T follicular helper cell (primary cell): ENCODE measurements at places on chromosomes 3 and 15.

GRCh38 chr15:38651328-38652038, 86.9 kb upstream of the RASGRP1 start:
- DNase-seq: peak; percentile 47

- DNase-seq: no peak
Observed at GRCh38 chr3:36874424-36874823, 70.4 kb downstream of the TRANK1 start.

GRCh38 chr15:77636209-77636608, 3.5 kb upstream of the LINGO1 start:
- no peak for DNase-seq

DNA sequence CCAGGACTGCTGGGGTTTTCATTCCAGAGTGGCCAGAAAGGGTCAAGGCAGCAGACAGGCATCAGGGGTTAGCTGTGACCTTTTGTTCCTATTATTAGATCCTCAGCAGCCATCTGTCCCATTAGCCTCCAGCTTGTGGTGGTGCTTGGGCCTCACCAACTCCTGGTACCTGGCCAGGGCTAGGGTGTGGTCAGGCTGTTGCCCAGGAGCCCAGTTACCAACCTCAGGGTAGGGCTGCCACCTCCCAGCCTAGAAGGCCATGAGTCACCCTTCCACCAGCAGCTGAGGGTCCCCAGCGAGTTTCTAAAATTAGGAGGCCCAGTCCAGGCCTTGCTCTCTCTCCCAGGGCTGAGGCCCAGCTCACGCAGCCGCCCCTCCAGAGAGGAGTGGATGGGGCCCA, 12.2 kb downstream of the TMEM43 start:
- DNase-seq: no peak

GRCh38 chr3:154188846-154189245, 67.7 kb downstream of the ARHGEF26 start:
- no peak for DNase-seq

DNA sequence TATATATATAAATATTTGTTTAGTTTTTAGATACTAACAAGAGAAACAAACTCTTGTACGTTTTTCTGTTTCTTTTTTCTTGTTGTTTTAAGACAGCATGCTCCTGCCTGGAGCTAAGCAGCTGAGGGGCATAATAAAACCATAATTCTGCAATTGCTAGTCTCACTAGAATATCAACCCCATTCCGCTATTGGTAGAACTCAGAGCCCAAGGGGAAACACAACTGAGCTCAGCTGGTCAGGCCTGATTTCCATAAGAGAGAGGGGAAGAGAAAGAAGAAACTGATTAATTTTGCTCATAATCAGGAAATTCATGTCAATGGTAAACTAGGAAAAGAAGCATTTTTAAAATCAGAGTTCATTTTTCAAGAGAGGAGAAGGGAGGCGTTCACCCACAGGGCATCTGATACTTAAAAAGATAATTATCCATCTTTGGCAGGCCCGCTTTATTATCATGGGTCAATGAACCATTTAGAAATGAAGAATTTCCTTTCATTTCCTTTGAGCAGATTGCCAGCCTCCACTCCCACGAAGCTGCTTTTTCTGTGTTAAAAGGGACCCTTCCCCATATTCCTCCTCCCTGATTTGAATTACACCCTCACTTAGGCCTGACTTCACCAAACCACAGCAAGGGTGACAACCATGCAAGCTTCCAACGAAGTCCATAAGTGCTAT, 965.3 kb upstream of the CFAP20DC start:
- DNase-seq: no peak

- no peak for DNase-seq
Observed at GRCh38 chr15:42456971-42457370, 34.0 kb downstream of the ZNF106 start.

- no peak for DNase-seq
Observed at GRCh38 chr15:68311464-68311835, 33.9 kb downstream of the FEM1B start.

- DNase-seq: no peak
Observed at GRCh38 chr3:43597961-43598360, 23.9 kb downstream of the ANO10 start.

- DNase-seq: no peak
Observed at GRCh38 chr3:12471241-12471640, 13.0 kb upstream of the TSEN2 start.

DNA sequence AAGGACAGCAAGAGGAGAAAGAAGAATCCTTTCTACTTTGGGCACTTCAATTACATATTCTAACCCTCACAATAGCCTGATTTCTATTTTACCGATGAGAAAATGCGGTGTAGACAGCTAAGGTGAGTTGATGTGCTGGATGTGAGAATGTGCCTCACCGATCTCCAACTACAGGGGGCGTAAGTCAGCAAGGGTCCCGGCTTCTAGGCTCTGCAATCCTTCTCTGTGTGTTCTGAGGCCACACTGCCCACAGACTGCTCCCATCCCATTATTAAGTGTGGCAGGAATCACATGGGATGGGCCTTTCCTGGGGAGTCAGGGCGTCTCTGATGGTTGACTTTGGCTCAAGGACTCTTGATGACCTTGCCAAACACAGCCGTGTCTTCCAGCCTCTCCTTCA, 23.6 kb upstream of the RPL35A start:
- DNase-seq: no peak

DNA sequence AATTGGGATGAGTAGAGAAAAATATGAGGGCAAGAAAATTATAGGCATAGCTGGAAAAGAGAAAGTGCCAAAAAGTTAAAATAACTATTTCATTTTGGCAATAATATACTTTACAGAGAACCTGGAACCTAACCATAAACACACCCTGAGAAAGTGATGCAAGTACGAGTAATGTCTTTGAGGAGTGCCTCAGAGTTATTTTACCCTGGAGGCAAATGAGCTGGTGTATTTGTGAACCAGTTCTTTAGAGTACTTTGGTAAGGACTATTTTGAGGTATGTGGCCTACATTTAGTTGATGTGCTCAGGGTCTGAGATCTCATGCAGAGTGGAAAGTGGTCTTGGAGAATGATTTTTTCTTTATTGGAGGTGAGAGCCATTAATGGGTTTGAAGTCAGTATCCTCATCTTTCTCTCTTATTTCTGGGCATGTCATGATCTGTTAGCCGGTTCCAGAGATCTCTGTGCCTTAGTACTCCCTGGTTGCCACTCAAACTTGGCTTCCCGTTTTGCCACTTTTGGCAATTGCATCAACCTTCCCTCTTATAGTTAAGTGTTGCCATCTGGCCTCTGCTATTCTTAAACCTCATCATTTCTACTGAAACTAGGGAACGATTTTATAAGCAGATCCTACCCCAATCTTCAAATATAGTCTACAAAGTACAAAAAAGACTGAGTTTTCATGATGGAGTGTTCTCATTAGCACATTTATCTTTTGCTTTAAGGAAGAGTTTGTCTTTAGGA, 145.7 kb downstream of the EPHA6 start:
- no peak for DNase-seq

- DNase-seq: no peak
Observed at GRCh38 chr15:67807141-67807540, 18.2 kb upstream of the SKOR1 start.

GRCh38 chr3:103048068-103048722, 613.4 kb downstream of the ZPLD1 start:
- no peak for DNase-seq

DNA sequence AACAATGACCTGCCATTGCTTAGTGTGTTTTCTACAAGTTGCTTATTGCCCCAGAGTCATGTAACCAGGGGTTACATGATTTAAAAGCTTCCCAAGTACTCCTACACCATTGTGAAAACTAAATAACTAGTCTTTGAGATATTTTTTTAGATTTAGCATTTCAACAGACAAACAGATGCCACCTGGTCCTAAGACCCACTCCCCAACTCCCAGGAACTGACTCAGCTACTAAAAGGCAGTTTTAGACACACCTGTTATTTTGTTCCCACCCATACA, 28.1 kb upstream of the KBTBD12 start:
- DNase-seq: no peak

DNA sequence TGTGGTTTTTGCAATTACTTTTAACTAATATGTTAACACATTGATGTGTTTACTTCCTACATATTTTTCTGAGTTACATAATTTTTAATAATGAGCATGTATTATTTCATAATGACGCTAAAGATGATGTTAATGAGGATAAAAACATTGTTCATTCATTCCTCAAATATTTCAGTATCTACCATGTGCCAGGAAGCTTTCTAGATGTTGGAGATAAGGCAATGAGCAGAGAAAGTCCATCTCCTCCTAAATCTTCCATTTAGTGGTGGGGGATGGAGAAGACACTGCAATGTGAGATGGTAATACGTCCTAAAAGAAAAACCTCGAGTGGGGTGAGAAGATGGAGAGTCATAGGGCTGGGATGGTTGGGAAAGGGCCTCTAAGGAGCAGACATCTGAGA, 132.7 kb downstream of the MYLK start:
- no peak for DNase-seq

- no peak for DNase-seq
Observed at GRCh38 chr3:44013967-44014366, 227.7 kb upstream of the TOPAZ1 start.

DNA sequence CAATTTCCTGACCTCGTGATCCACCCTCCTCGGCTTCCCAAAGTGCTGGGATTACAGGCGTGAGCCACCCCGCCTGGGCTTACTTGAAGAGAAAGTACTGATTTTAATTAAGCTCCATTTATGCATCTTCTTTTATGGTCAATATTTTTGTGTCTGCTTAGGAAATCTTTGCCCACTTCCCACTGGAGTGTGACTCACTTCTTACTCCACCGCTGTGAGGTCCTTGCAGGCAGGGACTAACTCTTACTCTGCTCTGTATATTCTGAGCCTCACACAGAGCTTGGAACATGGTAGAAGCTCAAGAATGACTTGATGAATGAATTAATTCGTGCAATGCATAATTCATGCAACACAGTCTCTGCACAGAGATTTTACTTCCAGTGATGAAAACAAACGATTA, 2.9 kb upstream of the TM4SF19 start:
- no peak for DNase-seq

DNA sequence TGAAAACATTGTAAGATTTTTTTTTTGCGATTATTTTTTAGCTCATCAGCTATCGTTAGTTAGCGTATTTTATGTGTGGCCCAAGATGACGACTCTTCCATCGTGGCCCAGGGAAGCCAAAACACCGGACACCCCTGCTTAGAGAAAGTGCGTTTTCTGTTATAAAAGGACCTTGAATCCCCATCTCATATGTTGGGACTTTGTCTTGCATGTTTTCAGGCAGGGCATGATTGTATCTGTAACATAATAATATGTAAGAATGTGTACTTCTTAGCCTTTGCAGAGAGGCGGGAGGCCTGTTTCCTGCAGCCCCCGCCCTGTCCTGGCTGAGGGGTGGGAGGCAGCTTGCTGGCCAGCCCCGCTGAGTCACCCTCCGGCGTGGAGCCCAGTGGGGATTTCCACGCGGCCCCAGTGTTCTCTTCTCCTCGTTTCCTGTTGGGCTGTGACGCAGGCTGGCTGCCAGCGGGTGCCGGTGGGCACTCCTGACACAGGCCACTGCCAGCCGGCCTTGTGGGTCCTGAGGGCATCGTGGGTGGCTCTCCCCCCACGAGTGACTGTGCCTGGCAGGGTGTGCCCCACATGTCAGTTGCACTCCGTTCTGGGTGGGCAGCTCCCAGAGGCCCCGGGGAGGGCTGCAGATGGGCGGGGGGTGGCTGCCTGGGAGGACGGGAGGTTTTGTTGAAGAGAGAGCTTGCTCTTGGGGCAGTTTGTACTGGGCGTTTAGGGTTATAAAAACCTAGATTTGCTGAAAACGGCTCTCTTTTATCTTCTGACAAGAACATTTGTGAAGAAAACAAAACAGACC, 55.6 kb downstream of the SMAD3 start:
- DNase-seq: peak; percentile 80

- no peak for DNase-seq
Observed at GRCh38 chr3:147213633-147214032, 192.7 kb downstream of the ZIC4 start.

DNA sequence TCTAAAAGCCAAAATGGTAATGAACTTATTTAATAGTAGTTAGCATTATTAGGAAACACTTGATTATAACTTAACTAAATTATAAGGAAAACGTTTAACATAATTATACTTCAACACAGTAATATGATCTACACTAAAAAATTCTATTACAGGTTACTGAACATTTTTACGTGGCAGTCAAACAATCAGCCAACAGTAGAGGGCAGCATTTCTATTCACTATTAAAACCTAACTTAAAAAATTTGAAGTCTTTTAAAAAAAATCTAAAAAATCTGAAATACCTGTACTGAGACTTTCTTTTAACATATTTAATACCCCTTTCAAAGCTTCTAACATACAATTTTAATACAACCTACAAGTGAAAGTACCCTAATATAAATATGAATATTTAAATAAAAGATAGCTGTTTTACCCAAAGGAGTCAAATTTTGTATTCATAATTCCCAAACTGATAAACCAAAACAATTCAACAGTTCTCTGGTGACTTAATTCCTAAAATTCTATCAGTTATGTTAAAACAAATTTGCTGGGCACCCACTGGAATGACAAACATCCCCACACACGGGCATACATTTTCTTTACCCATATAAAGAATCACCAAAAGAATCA, 41.5 kb downstream of the DLG1 start:
- peak; percentile 11 for DNase-seq

- DNase-seq: no peak
Observed at GRCh38 chr3:174937478-174937877, 78.3 kb downstream of the NAALADL2 start.

GRCh38 chr15:57943754-57944420, 121.6 kb downstream of the ALDH1A2 start:
- no peak for DNase-seq

DNA sequence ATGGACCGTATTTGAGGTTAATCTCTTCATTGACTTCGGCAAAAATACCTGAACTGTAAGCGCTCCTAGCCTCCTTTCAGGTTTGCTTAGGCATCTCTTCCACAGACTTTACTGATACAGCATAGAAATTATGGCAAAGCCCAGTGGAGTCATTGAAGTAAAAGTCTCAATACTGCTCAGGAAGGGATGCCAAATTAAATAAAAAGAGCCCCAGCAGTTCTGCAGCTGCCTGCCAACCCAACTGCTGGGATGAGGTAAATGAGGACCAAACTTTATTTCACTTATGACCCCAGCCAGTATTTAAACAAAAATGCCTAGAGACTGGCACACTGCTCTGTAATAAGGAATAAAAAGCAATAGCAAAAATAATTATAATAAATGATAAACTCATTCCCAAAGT, 65.4 kb downstream of the IQCH start:
- no peak for DNase-seq
